ENCODE measurements at places on chromosomes 3 and 15.

DNA sequence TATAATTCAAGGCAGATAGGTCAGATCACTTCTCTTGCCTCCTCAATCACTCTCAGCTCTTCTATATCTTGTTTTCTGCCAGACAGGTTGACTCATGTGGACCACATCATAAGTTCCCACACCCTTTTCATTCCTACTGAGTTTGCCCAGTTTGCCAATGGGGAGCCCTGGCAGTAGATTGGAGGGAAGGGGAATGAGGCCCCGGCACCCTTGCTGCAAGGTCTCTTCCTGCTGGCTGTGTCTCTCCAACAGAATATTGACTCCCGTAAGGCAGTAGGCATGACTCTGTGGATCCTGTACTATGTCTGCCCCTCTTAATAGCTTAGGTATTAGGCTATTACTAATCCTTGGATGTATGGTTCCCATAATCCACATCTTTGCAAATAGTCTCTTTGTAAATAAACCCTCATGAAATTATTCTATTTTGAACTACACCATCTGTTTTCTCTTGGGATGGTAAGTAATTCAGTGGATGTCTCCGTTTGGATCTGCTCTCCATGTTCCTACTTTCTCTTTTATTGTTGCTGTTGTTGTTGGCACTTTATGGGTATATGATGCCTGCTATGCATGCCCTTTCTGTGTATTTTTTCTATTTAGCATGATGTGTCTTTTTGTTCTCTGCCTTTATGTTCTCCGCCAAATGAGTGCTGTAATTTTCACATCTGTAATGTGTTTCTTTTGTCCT is 65.5 kb upstream of the DCBLD2 start:
- DNase-seq: no peak

- no peak for DNase-seq
These were observed 41.9 kb downstream of the NDUFB4 start for GRCh38 chr3:120637851-120638559.

- DNase-seq: peak; percentile 77
These were observed at the start of gene NTRK3 for GRCh38 chr15:88256279-88257230. Gene NTRK3 (minus strand): TSS chr15:88256739. CDS start chr15:88256153, 586 bp downstream.

DNA sequence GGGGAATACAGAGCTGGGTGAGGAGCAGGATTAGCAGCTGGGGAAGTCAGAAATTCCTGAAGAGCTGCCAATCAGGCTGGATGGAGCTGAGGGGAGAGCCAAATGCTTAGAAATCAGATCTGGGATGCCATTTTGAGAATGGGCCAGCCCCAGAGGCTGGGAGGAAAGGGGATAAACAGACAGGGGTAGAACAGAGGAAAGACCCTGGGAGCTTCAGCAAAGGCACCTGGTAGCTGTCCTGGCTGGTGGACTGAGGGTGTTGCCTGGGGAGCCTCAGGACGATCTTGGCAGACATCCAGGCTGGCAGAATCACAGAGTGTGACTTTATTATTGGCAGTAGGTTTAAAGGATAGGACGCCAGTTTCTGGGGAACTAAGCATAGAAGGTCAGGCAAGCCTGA is 97.8 kb downstream of the SQOR start:
- peak; percentile 42 for DNase-seq

DNA sequence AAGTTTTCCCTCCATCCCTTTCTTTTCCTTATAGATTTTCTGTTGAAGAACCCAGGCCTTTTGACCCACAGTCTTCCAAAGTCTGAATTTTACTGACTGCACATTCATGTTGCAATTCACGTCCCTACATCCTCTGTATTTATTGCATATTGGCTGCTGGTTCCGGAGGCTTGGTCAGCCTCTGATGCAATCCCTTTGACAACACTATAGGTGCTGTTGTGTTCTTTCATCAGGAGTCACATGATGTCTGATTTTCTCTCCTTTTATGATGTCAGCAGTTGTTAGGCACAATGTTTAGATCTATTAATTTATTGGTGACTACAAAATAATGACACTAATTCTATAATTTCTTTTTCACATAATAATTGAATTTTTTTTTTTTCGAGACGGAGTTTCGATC is 8.7 kb downstream of the CYP1A1 start:
- DNase-seq: no peak

DNA sequence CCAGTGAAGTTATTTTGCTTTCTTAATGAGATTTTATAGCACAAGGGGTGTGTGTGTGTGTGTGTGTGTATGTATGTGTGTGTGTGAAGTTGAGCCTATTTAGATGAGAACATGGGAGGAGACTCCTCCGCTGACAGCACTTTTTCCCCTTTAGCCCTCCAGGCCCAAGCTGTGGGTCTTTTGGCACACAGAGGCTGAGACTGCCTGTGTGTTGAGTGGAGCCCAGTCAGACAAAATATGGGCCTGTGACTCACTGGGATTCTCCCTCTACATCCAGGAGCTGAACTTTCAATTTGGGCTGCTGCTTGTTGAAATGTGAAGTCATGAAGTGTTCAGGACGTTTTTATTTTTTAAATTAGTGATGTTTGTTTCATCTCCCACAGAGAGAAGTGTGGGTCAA is 108.0 kb downstream of the MFSD1 start:
- DNase-seq: no peak

- no peak for DNase-seq
These were observed 71.1 kb downstream of the CHSY1 start for GRCh38 chr15:101180620-101181307.

DNA sequence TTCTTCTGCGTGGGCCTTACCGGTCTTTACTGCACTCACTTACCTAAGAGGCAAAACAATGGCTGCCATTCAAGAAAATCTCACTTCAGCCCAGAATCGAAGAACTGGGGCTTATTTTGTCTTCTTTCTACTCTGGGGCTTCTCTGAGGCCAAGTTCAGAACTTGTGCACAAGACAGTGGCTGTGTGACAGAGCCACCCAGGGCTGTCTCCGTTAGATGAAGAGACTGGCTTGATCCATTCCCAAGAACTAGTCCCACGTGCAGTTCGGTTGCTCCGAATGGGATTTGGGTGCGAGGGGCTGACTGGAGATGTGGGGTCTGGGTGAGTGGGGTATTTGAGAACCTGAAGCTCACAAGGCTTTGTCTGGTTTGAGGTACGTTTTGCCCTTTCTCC is 795 bp upstream of the TCF12 start:
- DNase-seq: no peak

DNA sequence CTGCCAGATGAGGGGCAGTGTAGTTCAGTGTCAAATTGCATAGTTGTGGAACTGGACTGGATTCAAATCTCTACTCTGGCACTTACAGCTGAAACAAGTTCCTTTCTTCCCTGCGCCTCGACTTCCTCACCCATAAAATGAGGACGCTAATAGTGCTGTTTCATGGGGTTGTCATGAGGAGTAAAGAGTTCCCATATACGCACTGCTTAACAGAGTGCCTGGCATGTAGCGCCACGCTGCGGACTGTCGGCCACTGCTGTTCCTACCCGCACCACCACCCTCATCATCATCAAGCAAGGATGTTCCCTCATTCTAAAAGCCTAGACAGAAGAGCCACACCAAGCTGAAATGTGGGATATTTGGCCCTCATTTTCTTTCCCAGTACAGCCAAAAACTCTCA is 91.9 kb downstream of the CHDH start:
- no peak for DNase-seq

- no peak for DNase-seq
These were observed 322.2 kb upstream of the SEMA6D start for GRCh38 chr15:47395076-47395475.

- peak; percentile 44 for DNase-seq
These were observed 163.2 kb downstream of the MINAR1 start for GRCh38 chr15:79595306-79595705.

GRCh38 chr3:14331251-14331650 is 71.2 kb upstream of the SLC6A6 start:
- DNase-seq: no peak

GRCh38 chr15:98163319-98164045 is 203.0 kb downstream of the ARRDC4 start:
- DNase-seq: no peak

- DNase-seq: peak; percentile 96
These were observed 47.9 kb upstream of the TRAK1 start for GRCh38 chr3:42043099-42043813.

GRCh38 chr15:77012868-77013267 is 17.9 kb downstream of the PSTPIP1 start:
- DNase-seq: no peak

DNA sequence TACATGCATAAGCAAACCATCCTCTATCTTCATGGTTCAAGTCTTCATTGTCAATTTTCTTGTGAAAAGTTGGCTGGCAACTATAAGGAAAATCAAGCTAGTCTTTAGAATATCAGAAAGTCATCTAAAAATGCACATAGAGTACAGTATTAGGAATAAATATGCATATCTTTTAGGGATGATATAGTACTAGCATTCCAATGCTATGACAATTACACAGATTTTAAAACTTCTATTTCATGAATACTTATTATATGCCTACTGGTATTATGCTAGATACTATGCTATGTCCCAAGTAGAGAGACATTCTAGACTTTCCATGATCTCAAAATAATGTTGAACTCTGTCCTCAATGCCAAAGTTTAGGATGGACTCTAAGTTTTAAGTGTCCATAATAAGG is 81.3 kb upstream of the NAALADL2 start:
- no peak for DNase-seq

DNA sequence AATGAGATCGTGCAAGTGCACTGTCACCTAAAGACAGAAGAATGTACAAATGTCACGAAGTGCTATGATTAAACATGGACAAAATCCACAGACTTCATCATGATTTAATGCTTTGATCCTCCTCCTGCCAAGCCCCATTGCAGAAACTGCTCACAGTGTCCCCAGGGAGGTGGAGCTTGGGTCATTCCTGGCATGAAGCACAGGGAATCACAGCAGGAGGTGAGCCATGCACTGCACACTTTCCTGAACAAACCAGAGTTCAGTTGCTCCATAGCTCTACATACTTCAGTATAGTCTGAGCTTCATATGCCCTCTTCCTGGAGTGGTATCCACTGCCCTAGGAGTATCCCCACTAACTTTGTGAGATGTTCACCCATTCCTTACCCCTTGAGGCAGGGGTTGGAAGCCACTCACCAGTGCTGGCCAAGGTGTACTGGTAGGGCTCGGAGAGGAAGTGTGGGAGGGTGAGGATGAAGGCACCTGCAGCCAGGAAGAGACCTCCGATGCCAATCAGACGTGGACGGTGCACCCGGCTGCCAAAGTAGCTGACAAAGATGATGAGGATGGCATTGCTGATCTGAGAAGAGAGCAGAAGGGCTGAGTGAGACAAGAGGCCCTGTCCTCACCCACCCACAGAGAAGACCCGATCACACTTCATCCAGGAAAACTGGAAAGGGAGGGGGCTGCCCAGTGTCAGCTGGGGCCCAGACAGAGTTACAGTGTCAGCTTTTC is 56.3 kb downstream of the SLCO2A1 start:
- DNase-seq: no peak

DNA sequence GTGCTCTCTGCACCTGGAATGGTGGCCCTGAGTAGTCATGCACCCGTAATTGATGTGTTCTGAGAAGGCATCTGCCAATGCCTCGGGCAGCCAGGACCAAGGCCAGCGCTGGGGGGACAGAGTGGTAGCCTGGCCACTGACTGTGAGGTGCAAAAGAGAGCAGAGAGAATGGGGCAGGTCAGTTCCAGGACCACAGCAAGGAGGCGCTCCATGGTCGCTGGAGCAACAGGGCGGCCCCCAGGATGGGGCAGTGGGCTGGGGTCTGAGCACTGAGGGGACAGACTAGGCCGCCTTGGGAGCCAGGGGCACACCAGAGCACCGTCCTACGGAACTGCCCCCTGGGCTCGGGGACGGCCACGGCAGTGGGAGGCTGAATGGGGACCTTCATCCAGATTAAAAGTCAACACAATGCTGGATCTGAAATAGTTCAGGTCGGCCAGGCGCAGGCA is 48.3 kb upstream of the IQSEC1 start:
- no peak for DNase-seq

- DNase-seq: no peak
These were observed 33.3 kb downstream of the PLD1 start for GRCh38 chr3:171776839-171777583.

- peak; percentile 82 for DNase-seq
These were observed 829 bp downstream of the RNF7 start for GRCh38 chr3:141738891-141739363.

GRCh38 chr15:70559265-70560239 is 203.8 kb downstream of the UACA start:
- peak; percentile 68 for DNase-seq

DNA sequence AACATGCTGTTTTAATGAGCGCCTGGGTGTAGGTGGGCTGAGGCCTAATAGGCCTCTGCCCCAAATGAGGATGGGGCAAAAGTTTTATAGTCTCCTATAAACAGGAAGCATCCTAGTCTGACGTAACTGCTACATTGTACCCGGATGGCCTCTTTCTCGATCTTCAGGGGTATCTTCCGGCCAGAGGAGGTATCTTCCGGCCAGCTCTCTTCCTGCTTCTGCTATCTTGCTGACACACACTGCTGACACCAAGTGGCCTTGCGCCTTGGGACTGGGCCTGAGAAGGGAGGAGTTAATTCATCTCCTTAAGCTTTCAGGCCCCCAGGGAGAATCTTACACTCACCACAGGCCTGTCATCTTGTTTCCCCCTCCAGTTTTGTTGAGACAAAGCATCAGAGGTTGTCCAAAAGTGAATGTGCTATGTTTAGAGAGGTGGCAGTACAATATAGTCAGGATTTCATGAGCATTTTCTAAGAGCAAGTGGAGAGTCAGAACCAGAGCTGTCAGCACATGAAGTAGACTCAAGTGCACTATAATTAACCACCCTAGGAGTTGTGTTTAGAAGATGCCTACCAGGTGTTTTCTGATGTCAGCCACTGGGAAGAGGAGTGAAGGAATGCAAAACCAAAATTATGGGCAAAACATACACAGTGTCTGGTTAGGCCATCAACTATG is 15.6 kb upstream of the IGSF10 start:
- DNase-seq: no peak

GRCh38 chr3:151971814-151972579 is 98.6 kb downstream of the SUCNR1 start:
- DNase-seq: no peak

- DNase-seq: no peak
These were observed 12.1 kb downstream of the TMPRSS7 start for GRCh38 chr3:112046599-112046998.

GRCh38 chr3:16523778-16524177 is 10.3 kb upstream of the RFTN1 start:
- DNase-seq: no peak

DNA sequence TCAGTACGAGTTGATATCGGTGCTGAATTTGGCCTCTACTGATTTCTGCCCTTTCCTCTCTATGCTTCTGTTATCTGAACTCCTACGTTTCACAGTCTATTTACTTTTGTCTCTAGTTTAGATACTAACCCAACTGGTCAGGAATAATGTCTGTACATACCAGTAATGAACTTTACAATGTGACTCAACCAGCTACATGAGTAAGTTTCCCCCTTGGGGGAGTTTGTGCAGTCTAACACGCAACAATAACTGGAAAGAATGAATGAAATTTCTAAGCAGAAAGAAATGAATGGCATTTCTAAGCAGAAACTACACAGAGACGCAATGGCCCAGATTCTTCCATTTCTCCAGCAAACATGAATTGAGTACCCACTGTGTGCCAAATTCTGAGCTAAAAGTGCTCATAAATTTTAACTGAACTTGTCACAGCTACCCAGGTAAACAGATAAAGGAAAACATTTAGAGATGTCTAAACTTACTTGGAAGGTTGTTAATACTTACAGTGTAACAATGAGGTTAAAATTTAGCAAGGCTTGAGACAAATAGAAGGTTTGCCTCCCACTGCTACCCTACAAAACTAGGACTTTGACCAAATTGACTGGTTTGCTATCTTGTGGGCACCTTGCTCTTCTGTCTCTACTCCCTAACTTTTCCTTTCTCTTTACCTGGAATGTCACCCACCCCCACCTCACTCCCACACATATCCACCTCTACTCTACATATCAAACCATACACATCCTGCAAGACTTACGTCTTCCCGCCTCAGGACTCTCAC is 11.6 kb downstream of the UPK1B start:
- no peak for DNase-seq

All from eye (tissue), 1 donor.